Fibroblast of skin of back (primary cell): ENCODE measurements at places on chromosomes 16 and 17.

- DNase-seq: no peak
Observed at GRCh38 chr16:76835779-76836300, 355.1 kb upstream of the MON1B start.

DNA sequence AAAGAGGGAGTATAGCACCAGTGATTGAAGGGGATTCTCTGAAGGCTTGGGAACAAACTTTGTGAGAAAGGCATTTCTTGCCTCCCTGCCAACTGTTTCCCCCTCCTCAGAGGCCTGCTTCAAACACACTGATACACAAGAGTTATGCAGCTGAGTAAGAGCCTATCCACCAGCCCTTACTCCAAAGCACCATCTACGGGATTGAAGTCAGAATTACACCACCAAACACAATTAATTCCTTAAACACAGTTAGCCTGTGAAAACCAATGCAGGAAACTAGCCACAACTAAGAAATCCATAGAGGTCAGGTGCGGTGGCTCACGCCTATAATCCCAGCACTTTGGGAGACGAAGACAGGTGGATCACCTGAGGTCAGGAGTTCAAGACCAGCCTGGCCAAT lies 138.3 kb downstream of the SHCBP1 start:
- no peak for DNase-seq

DNA sequence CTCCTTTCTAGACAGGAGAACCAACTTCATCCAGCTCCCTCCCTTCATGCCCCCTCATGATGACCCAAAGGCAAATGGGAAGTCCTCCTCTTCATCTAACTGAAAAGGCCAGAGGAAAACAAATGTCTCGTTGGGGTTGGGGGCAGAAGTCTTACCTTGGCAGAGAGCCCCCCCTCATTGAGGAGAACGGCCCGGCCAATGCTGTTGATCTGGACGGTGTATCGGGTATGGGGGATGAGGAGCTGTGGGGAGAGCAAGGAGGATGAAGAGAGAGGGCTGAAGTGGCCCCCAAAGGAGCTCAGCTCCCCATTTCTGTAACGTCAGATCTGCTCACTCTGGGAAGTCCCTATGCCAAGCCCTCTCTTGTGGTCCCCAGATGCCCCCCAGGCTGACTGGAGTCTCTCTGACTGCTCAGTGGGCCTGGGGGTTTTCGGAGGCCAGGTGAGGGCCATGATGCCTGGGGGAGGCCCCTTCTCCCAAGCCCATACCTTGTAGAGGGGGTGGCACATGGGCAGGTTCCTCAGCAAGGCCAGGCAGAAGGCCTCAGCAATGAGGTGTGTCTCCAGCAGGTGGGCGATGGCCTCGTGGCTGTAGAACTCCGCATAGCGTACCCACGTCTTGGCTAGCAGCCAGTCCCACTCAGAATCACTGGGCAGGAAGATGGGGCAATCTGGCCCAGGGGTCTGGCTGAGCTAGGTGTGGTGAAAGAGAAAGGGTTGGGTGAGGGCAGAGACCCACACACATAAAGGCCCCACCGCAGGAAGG lies 10.8 kb downstream of the ALOX12B start:
- no peak for DNase-seq

GRCh38 chr17:39648616-39649366 lies 11.8 kb downstream of the STARD3 start:
- no peak for DNase-seq

DNA sequence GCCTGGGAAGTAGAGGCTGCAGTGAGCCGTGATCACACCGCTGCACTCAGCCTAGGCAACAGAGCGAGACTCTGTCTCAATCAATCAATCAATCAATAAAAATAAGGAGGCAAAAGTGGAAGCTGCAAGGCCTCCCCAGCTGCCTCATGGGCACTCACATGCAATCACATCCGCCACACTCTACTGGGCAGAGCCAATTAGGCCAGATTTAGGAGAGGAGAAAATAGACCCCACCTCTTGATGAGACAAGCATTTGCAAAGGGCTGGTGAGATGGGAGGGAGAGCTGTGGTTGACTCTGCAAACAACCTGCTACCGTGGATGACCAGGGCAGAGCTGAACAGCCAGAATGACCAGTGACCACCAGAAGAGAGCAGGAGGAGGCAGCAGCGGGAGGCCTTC lies 14.7 kb upstream of the GSG1L start:
- no peak for DNase-seq

DNA sequence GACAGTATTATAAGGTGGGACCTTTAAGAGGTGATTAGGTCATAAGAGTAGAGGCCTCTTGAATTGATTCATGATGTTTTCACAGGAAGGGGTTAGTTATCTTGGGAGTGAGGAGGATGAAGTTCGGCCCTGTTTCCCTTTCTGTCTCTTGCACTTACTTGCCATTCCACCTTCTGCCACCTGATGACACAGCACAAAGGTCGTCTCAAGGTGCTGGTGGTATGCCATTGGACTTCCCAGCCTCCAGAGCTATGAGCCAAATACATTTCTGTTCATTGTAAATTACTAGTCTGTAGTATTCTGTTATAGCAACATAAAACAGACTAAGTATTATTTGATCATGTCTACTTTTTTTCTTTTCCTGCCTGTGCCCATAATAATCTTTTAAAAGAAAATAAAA lies 23.5 kb downstream of the CHD9 start:
- no peak for DNase-seq

DNA sequence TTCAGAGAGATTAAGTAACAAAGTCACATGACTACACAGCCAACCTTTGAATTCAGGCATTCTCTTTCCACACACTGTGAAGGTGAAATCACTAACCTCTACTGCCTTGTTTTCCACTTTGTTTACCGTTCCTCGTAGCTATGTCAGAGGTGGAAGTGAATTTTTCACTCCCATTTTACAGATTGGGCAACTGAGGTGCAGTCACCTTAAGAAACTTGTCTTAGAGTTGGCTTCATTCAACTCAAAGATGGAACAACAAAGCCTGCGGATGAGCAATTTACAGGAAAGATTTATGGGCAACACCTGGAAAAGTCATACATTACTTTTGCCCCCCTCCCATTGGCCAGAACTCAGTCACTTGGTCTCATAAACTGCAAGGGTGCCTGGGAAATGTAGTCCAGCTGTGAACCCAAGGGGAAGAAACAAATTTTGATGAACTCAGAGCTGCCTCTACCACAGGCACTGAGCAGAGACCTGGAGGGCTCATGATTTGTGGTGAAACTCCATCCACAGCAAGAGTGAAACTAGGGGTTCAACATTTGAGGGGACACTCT lies 784.6 kb upstream of the EEF2KMT start:
- DNase-seq: no peak

DNA sequence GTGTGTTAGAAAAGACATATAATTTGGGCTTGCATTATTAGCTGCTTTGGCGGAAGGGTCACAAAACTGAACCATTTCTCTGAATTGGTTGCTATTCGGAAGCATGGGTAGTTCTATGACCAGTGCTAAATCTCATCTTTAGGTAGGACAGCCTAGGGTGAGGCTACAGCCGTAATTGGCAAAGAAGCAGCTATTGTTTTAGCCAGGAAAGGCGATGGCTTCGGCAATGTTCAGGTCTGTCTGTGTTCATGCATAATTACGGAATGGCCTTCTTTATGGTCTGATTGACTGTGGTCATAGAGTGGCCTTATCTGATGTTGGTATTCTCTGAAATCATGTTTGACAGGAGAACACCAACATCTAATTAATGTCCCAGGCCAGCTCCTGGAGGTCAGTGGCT lies 368.4 kb upstream of the HSBP1 start:
- no peak for DNase-seq

GRCh38 chr17:60371818-60372510 lies 20.0 kb downstream of the USP32 start:
- no peak for DNase-seq

DNA sequence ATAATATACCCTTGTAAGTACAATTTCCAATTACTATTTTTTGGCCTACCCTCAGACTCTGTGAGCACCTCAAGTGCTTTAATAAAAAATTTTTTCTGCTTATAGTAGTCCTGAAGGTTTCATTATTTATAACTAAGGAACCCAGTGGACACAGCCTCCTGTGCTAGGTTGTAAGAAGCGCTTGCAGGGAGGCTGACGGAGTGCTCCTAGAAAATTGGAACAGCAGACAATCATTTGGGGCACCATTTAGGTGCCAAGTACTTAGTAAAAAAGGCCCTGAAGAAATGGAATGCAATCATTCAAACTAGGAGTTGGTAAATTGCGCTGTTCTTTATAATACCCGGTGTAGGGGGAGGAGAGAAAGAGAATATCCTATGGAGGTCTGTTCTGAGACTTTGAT lies 19.8 kb downstream of the CA10 start:
- no peak for DNase-seq

- peak; percentile 29 for DNase-seq
Observed at GRCh38 chr16:87324411-87325275, 7.5 kb upstream of the C16orf95 start.

DNA sequence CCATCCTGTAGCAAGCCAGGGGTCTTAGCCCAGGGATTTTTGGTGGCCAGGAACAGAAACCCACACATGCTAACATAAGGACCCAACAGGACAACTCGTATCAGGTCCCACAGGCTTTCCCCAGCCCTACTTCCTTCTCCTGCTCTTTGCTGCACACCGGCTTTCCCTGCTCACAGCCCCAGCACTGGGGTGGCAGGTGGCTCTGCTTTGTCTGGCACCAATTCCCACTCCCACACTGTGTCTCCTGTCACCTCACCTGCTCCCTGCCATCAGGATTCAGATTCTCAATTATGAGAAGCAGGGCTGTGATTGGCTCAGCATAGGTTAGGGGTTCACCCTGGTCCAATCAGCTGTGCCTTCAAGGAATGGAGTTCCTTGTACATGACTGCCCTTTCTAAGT lies 94.1 kb downstream of the TMEM132E start:
- DNase-seq: no peak

DNA sequence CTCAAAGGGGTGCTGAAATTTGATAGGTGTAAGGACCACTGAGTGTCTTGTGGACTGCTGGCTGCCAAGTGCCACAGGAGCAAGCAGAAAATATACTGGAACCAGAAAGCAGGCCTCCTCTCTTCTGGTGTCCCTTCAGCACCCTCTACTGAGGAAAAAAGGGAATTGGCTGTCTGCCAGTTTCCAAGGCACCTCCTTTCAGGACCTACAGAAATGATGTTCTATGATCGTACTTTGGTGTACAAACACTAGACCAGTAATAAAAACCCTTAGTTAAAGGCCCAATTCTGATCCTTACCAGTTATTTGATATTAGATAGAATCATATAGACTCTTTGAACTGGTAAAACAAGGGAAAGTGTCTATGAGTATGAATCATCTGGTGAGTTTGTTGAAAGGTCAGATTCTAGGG lies 35.8 kb upstream of the BCAS3 start:
- DNase-seq: peak; percentile 80

DNA sequence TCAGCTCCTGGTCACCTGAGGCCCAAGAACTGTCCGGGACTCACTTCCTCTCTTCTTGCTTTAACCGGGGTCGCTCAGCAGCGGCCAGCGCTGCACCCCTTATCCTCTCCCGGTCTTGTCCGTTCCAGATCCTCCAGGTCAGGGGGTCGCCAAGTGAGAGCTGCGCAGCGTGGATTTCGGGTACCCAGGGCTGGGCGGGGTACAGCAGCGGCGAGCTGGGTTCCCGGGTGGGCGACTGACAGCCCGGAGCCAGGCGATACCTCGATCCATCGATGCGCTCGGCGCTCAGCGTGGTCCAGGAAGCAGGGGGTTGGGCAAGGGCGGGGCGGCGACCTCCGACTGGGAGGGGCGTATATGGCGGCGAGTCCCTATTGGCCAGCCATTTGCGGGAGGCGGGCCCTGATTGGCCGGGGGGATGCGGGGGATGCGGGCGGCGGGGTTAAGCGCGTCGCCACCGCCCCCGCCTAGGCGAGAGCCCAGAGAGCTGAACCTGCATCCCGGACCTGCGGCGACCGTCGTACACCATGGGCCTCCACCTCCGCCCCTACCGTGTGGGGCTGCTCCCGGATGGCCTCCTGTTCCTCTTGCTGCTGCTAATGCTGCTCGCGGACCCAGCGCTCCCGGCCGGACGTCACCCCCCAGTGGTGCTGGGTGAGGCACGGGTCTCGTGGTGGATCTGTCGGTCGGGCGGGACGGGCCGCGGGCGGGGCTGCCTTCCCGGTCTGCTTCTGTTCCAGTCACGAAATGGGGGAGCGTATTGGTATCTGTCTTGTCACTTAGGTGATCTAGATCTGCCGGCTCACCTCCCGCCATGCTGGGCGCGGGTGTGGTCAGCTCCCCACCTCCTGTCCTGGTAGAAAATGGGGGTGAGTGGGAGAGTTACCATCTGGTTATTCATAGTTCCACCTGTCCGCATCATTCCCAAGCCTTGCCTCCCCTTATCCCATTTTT lies at the start of gene PLA2G15:
Gene PLA2G15 (plus strand): TSS at position 471 of the 951 bp plus-strand sequence. CDS start 54 bp downstream, at position 525.
- DNase-seq: peak; percentile 95

DNA sequence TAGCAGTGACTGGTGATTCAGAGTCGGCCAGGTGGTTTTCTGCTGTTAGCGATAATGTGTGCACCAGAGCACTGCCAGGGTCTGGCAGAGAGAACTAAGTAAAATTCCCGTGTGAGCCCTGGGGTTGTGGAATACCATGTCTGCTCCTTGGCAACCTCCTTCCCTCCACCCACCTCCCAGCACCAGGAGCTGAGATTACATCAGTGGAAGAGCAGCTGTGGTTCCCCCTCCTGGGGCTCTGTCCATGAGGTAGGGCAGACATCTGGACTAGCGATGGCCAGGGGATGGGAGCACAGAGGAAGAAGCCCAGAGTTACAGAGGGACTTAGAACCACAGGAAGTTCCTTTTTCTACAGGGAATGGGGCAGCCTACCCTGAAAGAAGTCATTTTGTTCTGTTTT lies 15.8 kb downstream of the CLEC10A start:
- no peak for DNase-seq

GRCh38 chr16:56781528-56781961 lies 51.6 kb downstream of the NUP93 start:
- DNase-seq: no peak

DNA sequence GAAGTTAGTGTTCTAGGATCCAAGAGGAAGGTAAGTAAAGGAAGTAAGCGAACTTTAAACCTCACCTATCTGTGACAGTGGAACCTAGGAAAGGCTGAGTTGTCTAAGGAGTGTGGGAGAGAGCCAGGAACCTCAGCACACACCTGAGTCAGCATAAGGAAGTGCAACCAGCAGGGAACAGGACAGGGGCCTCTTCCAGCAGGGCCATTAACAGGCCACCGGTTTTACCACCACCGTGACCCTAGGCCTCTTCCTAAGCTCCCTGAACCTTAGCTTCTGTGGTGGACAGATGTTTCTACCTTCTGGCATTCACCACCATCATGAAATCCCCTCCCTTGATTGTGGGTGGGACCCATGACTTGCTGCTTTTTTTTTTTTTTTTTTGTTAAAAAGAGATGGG lies 26.7 kb upstream of the GPATCH8 start:
- no peak for DNase-seq

- DNase-seq: no peak
Observed at GRCh38 chr17:69749911-69750310, 325.1 kb upstream of the KCNJ16 start.
